ENCODE measurements at places on chromosomes 2 and 18. TPM values are rescaled to one million over a fixed set of nuclear protein-coding genes. Genes with fewer than 3 reads are reported as not detected.

SERPINB7 gene
- total RNA-seq: not detected

OXER1 gene
- total RNA-seq: 0.25 TPM

SCYGR3 gene
- not detected for total RNA-seq

IL1RL1 gene
- total RNA-seq: 0.74 TPM

RAD51AP2 gene
- not detected for total RNA-seq

RTKN gene
- total RNA-seq: 4.6 TPM

PROKR1 gene
- total RNA-seq: not detected

TCF7L1 gene
- total RNA-seq: not detected

POTEC gene
- not detected for total RNA-seq

TEKT4 gene
- total RNA-seq: not detected

SLC23A3 gene
- 2.8 TPM for total RNA-seq

UGT1A10 gene
- total RNA-seq: not detected

ALK gene
- total RNA-seq: 0.05 TPM

MC5R gene
- total RNA-seq: not detected

ABCG5 gene
- not detected for total RNA-seq

TBR1 gene
- total RNA-seq: 0.14 TPM

GPR39 gene
- total RNA-seq: not detected

TANK gene
- total RNA-seq: 90.3 TPM

FBXO41 gene
- 41.5 TPM for total RNA-seq

MC4R gene
- total RNA-seq: not detected

MAP3K20 gene
- total RNA-seq: 4.3 TPM

ERICH2 gene
- total RNA-seq: not detected

CCDC178 gene
- total RNA-seq: not detected

DNAJC10 gene
- 37.2 TPM for total RNA-seq

DYTN gene
- total RNA-seq: not detected

GAREM1 gene
- total RNA-seq: not detected

LDLRAD4 gene
- total RNA-seq: 18.4 TPM

ZNF521 gene
- total RNA-seq: not detected

TMEM214 gene
- total RNA-seq: 68.0 TPM

CFC1 gene
- not detected for total RNA-seq

MAP3K19 gene
- 0.64 TPM for total RNA-seq

KCNG2 gene
- not detected for total RNA-seq

CRYBA2 gene
- not detected for total RNA-seq

C2orf78 gene
- total RNA-seq: not detected

RGPD3 gene
- 0.48 TPM for total RNA-seq

ATP8B1 gene
- total RNA-seq: not detected

TMEM237 gene
- total RNA-seq: 12.6 TPM

EIPR1 gene
- total RNA-seq: 28.0 TPM

PRKAG3 gene
- not detected for total RNA-seq

ATP6V1C2 gene
- total RNA-seq: 0.41 TPM

CD207 gene
- total RNA-seq: not detected

IFIH1 gene
- 29.2 TPM for total RNA-seq

TTR gene
- total RNA-seq: not detected

IL37 gene
- total RNA-seq: not detected

CYTIP gene
- total RNA-seq: 596 TPM

REG1B gene
- not detected for total RNA-seq

SCN7A gene
- total RNA-seq: not detected

PLEK gene
- 1.4 TPM for total RNA-seq

VWC2L gene
- total RNA-seq: not detected

SLC14A1 gene
- total RNA-seq: 0.54 TPM

PIAS2 gene
- 47.6 TPM for total RNA-seq

MYO3B gene
- 0.18 TPM for total RNA-seq

COL6A3 gene
- 13.6 TPM for total RNA-seq

PSTPIP2 gene
- total RNA-seq: 2.9 TPM

KYNU gene
- not detected for total RNA-seq

SPDYA gene
- 1.8 TPM for total RNA-seq

ACVR1C gene
- 2.6 TPM for total RNA-seq
